Effector memory CD4-positive, alpha-beta T cell (primary cell): ENCODE measurements at places on chromosomes 16 and 17.

DNA sequence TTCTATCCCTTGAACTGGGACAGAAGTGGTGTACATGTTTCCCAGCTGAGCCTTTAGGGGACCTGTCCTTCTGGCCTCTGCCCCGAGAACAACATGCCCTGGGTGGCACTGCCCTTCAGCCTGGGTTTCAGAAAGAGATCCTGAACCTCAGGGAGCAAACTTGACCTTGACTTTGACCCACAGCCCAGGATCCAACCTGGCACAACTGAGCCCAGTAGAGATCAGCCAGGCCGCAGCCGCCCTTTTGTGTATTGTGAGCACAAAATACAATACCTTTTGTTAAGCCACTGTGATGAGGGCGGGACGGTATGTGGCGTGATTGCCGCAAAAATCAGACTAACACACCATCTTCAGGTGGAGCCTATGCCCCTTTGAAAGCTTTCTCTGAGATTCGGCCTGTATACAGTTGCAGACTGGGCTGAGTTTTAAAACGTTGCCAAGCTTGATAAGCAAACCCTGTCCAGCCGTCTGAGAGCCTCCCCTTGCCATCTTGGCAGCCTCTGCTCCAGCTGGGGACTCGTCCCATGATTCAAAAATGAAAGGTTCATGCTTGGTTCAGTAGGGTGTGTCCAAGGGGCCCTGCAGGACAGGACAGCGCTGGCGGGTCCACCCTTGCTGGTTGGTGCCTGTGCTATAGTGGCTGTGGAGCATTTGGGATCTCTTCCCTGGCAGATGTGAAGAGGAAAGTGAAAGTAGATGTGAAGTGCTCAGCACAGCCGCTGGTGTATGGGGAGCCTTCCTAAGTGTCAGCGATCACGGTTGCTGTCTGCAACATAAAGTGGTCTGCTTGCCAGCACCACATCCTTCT lies 40.3 kb downstream of the FOXL1 start:
- no peak for DNase-seq

DNA sequence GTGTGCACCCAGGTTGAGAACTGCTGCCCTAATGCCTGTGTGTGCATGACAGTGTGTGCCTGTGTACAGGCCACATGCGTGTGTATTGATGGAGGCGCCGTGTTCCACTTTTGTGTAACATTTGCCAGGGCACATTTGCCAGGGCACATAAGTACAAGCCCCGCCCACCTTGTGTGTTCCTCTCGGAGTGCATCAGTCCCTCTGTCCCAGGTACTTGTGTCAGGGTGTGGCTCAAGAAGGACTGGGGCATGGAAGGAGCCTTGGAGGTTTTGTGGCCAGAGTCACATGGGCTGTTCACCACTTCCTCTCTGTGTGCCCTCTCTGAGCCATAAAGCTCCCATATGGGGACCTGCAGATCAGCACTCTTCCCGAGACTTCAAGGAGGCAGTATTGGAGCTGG lies 73.9 kb downstream of the MRM1 start:
- no peak for DNase-seq

GRCh38 chr16:1282324-1282973 lies 26.6 kb downstream of the TPSD1 start:
- DNase-seq = no peak

DNA sequence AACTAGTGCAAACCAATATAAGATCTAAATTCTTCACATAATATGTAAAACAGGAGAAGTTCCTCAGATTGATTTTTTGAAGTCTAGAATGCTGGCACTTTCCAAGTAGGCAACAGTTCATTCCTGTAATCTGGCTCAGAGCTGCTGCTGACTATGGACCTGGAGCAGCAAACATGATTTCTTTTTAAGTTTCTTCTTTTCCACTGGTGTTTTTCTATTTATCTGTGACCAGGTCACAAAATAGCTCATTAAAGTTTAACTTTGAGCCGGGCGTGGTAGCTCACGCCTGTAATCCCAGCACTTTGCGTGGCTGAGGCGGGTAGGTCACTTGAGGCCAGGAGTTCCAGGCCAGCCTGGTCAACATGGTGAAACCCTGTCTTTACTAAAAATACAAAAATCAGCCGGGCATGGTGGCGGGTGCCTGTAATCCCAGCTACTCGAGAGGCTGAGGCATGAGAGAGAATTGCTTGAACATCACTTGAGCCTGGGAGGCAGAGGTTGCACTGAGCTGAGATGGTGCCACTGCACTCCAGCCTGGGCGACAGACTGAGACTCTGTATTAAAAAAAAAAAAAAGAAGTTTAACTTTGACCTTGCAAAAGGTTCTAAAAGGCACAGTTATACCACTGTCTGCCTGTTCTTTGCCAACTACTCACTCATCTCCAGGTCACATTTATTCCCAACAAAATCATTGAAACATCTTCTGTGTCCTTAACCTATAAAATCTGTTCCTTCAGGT lies 29.4 kb upstream of the SLC13A2 start:
- no peak for DNase-seq

GRCh38 chr17:17201271-17201670 lies 4.9 kb downstream of the PLD6 start:
- DNase-seq = no peak

- DNase-seq = no peak
Measured at GRCh38 chr17:83196024-83196365, 116.6 kb downstream of the METRNL start.

DNA sequence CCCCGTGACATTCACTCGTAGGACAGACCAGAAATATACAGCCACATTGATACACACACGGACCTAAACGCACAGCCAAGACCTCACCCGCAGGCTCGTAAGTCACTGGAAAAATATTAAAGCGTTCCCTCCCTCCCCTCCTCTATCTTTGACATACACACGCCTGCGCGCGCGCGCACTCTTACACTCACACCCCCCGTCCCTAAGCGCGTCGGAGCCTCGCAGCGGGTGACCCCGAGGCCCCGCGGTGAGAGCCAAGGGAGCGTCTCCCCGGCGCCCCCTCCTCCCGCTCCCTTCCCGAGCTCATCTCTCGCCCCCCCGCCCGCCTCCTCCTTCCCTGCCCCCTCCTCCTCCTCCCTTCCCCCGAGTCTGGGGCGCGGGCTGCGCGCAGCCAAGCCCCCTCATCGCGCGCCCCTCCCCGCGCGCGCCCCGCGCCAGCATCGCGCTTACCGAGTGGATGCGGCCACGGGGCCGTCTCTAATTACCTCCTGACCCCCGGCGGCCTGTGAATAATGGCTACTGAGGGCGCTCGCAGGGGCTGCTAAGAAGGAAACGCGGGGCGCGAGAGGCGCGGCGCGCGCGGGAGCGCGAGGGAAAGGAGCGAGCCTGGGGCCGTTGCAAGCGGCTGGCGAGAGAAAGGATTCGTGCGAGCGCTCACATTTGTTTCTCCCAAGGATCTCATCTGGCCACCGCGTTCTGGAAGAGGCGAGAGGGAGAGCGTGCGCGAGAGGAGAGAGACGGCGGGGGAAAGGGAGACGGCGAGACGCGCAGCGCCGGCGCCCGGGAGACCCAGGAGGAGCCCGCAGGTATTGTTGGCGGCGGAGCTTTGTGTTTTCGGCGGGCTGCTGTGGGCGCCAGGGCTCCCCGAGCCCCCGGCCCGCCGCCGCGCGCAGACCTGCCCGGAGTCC lies 42.4 kb downstream of the RAI1 start:
- no peak for DNase-seq

DNA sequence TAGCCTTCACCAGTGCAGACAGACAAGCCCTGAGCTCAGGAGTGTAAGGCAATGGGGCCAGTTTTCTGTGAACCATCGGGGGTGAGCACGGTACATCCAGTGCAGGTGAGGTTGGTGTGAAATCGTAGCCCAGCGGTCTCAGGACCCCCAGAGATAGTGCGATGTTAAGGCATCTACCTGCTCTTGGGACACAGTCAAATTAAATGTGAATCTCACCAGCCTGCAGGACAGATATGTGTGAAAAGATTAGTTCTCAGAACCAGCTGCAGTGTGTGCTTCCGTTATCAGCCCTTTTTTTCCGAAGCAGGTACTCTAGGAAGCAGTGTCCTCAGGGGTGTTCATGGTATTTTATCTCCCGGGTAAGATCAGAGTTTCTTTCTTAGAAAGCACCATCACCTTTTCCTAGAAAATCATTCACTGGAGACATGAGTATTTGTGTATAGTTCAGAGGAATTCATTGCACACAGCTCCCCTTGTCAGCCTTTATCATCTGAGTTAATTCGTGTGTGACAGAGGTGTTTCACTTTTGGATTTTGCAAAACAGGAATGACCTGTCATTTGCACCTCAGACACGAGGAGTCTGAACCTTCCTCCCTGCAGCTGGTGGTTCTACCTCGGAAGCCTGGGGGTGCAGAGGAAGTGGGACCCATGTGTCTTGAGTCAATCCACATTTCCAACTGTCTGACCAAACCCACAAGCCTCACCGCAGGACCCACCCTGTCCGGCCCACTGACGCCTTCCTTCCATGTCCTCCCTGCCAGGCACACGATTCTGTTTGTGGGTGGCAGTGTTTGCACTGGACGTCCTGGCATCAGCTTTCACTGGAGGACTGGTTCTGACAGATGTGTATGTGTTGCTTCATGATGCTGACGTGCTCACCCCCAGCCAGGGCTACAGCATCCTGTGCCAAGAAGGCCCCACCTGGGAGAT lies 107.8 kb downstream of the CLEC16A start:
- DNase-seq = no peak

- no peak for DNase-seq
Measured at GRCh38 chr16:54213322-54213721, 73.3 kb downstream of the IRX3 start.

GRCh38 chr17:31293581-31293980 lies 3.5 kb downstream of the OMG start:
- no peak for DNase-seq

- DNase-seq = no peak
Measured at GRCh38 chr16:67264277-67264676, 15.1 kb upstream of the PLEKHG4 start.

DNA sequence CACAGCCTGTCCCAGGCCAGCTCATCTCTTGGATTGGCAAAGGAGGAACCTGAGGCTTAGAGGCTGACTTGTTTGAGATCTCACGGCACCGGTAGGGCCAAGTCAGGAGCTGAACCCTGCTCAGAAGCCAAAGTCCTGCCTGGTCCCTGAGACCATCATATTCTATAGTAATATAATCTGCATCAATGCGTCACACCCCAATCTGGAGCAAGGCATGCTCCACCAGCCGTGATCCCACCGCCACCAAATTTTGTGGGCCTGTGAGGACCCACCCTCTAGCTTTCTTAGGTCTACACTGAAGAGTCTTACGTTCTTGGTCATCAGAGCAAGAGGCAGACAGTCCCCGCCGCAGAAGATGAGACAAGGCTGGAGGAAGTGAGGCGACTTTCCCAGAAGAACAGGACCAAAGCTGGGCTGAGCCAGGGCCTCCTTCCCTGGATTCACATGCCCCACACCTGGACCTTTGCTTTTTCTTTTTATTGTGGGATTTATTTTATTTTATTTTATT lies 2.7 kb downstream of the SULT1A1 start:
- DNase-seq = no peak

DNA sequence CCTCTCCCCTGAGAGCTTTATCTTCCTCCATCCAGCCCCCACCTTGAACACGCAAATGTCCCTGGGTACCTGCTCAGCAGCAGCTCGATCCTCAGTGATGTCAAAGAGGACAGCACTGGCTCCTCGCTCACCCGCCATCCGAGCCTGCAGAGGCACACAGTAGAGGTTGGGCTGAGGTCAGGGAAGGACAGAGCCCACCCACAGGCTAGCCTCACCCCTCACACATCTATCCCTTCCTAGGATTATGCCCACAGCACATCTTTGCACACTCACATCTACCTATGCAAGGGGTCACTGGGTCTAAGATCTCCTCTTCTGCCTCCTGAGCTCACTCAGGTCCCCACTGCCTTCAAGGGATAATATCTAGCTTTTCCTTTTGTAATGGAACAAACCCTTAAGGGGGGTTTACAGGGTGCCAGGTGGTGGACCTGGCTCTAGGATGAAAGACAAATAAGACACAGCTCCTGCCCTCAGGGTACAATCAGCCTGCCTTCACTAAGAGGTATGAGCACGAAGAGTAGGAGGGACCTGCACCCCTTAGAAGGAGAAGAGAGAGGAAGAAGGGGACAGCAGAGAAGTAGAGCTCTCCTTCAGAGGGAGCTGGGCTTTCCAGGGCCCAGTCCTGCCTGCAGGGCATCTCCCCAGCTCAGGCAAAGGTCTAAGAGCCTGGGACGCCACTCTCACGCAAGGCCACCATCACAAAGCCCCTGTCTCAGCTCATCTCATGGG lies 11.6 kb upstream of the SUPT4H1 start:
- no peak for DNase-seq

- DNase-seq = no peak
Measured at GRCh38 chr17:66542967-66543520, 240.6 kb downstream of the PRKCA start.

GRCh38 chr16:53024045-53024444 lies 28.7 kb downstream of the CHD9NB start:
- DNase-seq = no peak

DNA sequence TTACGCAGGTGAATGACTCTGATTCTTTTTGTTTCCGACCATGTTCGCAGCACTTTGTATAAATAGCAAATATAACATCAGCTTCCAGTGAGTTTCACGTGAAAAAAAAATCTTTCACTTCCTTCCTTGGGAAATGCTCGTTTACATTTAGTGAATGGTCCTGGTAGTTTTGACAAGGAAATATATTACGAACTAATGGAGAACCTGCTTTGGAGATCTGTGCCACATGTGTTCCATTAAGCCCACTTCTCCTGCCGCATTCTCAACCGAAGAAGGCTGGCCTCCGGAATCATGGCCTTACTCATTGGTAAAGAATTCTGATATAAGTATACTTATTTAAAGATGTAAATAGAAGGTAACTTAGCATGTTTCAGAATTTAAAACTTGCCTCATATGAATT lies 3.6 kb downstream of the CRAMP1 start:
- DNase-seq = no peak

DNA sequence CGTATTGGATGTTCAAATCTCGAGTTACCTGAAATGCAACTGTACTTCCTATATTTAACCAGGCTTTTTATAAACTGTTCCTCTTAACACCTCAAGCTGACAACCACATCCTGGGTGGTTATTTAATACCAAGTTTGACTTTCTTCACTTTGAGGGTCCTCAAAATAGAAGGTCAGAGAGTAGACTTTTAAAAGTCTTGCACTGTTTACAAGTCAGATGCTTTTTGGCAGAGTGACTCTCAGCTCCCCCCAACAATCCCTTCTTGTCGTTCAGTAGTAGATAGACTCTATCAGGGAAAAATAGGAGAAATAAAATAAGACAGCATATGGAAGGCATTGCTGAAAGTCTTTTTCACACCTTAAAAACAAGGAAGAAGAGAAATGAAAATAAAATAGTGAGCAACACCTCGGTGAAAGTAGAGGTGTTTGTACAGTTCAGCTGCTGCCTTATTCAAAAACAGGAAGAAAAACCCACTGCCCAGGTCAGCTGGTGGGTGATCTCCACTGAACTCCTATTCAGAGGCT lies 650.4 kb downstream of the WWOX start:
- DNase-seq = no peak

DNA sequence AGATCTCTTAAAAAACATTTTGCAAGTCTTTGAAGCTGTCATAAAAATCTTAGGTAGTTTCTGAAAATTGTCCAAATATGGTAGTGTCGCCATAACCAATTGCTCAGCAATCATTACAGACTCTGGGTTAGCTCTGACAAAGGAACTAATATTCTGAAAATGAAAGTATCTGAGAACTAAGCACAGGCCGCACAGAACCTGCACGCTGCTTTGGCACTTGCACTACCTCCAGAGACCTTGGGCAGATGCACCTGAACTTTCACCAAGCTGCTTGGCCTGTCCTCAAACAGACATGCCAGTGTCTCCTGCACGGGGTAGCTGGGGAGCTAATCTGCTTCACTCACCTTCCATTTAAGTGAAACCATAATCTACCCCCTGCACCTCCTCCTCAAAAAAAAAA lies 317.0 kb downstream of the MAF start:
- no peak for DNase-seq

- DNase-seq = no peak
Measured at GRCh38 chr16:48936811-48937210, 326.8 kb upstream of the N4BP1 start.

GRCh38 chr16:68069511-68070248 lies 15.5 kb upstream of the NFATC3 start:
- DNase-seq = peak; percentile 14
